ENCODE measurements at places on chromosomes 5 and 9. TPM values are rescaled to one million over a fixed set of nuclear protein-coding genes. Genes with fewer than 3 reads are reported as not detected.

IL13 gene
- not detected for total RNA-seq

PRDM9 gene
- total RNA-seq = not detected

BBLN gene
- 61.8 TPM for total RNA-seq

ACO1 gene
- total RNA-seq = 7.4 TPM

SLC36A2 gene
- total RNA-seq = not detected

SLC45A2 gene
- not detected for total RNA-seq

FAM81B gene
- not detected for total RNA-seq

MLANA gene
- not detected for total RNA-seq

NUDT12 gene
- total RNA-seq = not detected

SPOCK1 gene
- 1.6 TPM for total RNA-seq

GRCh38 chr5:157252711-157253465, 13.0 kb upstream of the CYFIP2 start:
- H3K27me3 ChIP-seq = no peaks in the 10 kb centered on the region
- peak overlapping the region; percentile 88 for H3K27ac ChIP-seq
- H3K4me3 ChIP-seq = no peak overlapping the region
- DNase-seq = peak; percentile 85
- H3K36me3 ChIP-seq = peaks cover 80% of the 10 kb centered on the region

GRCh38 chr5:162068412-162068811, 839 bp downstream of the GABRG2 start:
- H3K4me3 ChIP-seq = no peak overlapping the region
- no peak overlapping the region for H3K27ac ChIP-seq
- no peaks in the 10 kb centered on the region for H3K27me3 ChIP-seq
- H3K4me1 ChIP-seq = no peaks in the 10 kb centered on the region
- H3K36me3 ChIP-seq = no peaks in the 10 kb centered on the region
- DNase-seq = no peak

- no peak overlapping the region for H3K27ac ChIP-seq
- H3K4me1 ChIP-seq = no peaks in the 10 kb centered on the region
- H3K4me3 ChIP-seq = no peak overlapping the region
- H3K27me3 ChIP-seq = no peaks in the 10 kb centered on the region
- H3K36me3 ChIP-seq = no peaks in the 10 kb centered on the region
Observed at GRCh38 chr5:20972419-20972925, 984.5 kb upstream of the CDH18 start.

- no peak overlapping the region for H3K4me3 ChIP-seq
- no peaks in the 10 kb centered on the region for H3K27me3 ChIP-seq
- H3K27ac ChIP-seq = no peak overlapping the region
- H3K4me1 ChIP-seq = no peaks in the 10 kb centered on the region
- DNase-seq = no peak
- H3K36me3 ChIP-seq = no peaks in the 10 kb centered on the region
Observed at GRCh38 chr9:118987167-118987566, 382.1 kb downstream of the BRINP1 start.

DNA sequence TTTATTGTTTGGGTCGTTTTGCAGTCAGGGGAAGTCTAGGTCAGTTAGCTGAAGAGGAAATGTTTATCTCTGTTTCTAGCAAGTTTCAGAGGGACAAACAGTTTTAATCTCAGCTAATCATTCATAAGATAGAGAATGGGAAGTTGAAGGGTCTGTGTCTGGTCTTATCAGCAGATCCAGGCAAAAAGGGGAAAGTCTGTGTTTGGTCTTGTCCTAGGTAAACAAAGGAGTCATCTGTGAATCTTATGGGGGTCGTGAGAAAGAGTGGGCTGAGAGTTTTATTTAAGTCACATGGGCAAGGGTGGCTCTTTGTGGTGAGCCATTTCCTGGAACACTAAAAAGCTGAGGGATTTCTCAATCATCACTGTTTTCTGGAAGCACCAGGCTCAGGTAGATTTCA, 5.6 kb upstream of the SNCAIP start:
- no peaks in the 10 kb centered on the region for H3K36me3 ChIP-seq
- H3K27me3 ChIP-seq = peaks cover 8% of the 10 kb centered on the region
- H3K4me1 ChIP-seq = no peaks in the 10 kb centered on the region
- no peak for DNase-seq
- no peak overlapping the region for H3K4me3 ChIP-seq
- H3K27ac ChIP-seq = no peak overlapping the region

DNA sequence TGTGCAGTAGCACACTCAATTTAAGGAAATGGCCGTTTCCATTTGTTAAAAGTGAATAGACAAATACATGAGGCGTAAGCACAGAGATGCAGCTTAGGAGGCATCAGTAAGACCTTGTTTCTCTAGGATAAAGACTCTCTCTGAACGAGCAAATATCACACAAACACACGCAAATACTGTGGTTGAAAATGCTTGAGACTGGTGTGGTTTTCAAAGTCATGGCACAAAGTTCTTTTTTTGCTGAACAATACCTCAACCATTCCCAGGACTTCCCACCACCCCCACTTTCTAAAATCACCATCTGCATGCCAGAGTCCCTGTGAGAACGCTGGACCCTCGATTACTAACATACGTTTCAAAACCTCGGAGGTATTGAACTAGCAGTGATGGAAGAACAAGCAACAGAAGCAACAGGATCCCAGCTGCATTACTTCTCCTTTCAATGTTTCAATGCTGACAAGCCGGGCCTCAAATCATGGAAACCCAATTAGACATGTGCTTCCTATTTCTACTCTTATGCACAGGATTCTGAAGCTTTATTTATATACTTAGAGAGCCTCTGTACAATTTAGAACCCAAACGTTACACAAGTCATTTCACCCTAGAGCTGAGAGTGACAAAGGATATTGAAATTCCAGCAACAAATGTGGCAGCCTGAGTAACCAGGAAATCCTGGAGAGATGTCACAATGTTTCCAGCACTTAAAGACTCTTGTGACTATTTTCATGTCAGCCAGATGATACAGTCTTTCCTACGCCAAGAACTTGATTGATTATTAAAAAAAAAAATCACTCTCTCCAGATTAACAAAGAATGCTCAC, 63.9 kb downstream of the CDC14B start:
- DNase-seq = no peak
- H3K4me3 ChIP-seq = no peak overlapping the region
- H3K27ac ChIP-seq = no peak overlapping the region
- H3K36me3 ChIP-seq = no peaks in the 10 kb centered on the region
- H3K27me3 ChIP-seq = no peaks in the 10 kb centered on the region

DNA sequence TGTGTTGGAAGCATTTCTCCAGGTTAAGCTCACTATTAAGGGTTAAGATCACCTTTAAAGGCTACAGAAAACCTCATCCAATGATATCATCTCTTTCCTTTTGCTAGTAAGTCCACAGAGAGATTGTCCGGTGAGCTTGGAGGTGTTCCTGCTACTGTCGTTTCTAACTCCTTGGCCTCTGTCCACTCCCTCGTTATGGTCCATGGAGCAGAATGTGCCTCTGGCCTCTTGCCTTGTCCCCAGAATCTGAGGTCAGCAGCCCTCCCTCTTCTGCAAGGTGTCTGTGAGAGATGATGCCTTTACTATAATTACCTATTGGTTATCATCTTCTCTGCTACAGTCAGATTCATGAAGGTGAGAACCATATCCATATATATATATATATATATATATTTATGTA, 15.0 kb downstream of the ORM2 start:
- H3K27me3 ChIP-seq = no peaks in the 10 kb centered on the region
- no peak overlapping the region for H3K27ac ChIP-seq
- DNase-seq = no peak
- no peak overlapping the region for H3K4me3 ChIP-seq
- peaks cover 27% of the 10 kb centered on the region for H3K4me1 ChIP-seq
- peaks cover 97% of the 10 kb centered on the region for H3K36me3 ChIP-seq

GRCh38 chr5:15521381-15522186, 21.6 kb downstream of the FBXL7 start:
- no peaks in the 10 kb centered on the region for H3K27me3 ChIP-seq
- no peak overlapping the region for H3K4me3 ChIP-seq
- DNase-seq = no peak
- H3K4me1 ChIP-seq = no peaks in the 10 kb centered on the region
- H3K27ac ChIP-seq = no peak overlapping the region
- no peaks in the 10 kb centered on the region for H3K36me3 ChIP-seq

DNA sequence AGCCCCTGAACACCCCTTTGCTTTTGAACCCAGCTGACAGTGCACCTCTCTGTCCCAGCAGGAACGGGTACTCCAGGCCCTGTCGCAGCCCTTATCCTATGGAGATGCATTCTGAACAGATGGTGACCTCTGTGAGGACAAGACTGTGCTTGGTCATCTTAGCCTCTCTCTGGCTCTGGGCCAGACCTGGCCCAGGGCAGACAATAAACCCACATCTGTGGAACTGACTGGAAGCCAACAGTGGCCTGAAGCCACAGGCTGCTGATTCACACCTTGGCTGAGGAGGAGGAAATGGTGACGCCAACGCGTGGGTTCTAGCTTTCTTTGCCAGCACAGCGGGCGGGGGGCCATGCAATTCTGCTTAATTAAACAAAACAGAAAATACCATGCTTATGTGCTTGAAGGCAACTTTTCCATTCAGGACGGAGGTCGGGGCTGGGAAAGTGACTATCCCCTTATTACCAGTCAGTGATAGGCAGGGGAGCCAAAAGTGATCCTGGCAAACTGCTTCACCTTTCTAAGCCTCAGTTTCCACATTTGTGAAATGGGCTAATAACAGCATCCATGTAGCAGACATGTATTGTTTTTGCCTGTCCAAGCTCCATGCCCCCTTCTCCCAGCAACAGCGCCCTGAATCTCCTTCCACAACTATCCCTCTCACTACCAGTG, 10.8 kb downstream of the SH3PXD2B start:
- no peak overlapping the region for H3K27ac ChIP-seq
- DNase-seq = no peak
- no peak overlapping the region for H3K4me3 ChIP-seq
- peaks cover 9% of the 10 kb centered on the region for H3K4me1 ChIP-seq
- peaks cover 5% of the 10 kb centered on the region for H3K27me3 ChIP-seq

DNA sequence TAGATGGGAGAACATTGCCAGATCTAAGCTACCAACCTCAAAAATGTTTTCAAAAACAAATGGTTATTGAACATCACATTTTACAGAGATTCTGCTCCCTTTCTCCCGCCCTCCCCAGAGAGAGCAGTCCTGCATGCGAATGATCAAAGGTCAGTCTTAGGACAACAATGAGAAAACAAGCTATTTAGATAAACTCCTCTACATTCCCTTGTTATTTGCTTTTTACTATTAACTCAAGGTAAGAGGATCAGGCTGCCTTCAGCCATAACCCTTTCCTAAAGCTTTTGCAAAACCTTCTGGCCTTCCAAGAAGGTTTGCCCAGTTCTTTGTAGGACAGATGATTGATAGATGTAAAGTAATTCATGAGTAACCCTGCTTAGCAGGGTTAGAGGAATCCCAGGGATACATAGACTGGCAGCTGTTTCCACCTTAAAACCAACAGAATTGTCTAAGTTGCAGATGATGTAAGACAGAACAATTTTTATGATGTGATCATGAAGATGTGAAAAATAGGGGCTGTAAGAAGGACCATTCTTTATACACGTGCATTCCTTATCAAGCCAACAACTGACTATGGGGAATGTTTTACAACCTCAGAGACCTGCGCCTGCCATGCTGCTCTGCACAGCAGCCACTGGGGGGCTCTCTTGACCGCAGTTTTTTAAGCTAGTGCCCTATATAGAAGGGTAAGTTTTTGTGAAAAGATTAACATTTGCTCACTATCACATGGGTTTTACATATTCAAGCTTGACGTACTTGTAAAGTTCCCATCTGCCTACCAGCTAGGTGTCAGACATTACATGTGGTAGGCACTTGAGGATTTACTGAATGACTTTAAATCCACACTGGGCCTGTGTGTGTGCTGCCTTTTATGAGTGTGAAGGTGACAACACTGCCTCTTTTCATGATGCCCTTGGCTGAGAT, 2.3 kb upstream of the ZNF782 start:
- H3K4me1 ChIP-seq = peaks cover 12% of the 10 kb centered on the region
- peak; percentile 42 for DNase-seq
- no peak overlapping the region for H3K27ac ChIP-seq
- H3K36me3 ChIP-seq = peaks cover 2% of the 10 kb centered on the region
- no peaks in the 10 kb centered on the region for H3K27me3 ChIP-seq
- no peak overlapping the region for H3K4me3 ChIP-seq

DNA sequence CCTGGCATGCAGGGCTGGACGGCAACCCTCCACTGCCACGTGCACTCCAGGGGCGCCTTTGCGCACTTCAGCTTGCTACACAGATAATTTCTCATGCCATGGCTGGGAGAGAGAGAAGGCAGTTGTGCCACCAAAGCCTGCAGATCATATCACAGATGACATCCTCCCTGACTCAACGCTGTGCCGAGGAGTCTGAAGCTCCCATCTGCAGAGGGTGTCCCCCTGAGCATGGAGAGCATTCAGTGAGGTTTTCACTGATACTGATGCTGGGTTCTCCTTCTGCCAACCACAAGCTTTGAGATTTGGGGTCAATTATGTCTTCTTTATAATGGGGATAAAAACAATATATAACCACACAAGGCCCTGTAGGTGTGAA, 607.4 kb upstream of the ADAMTS16 start:
- no peak overlapping the region for H3K4me3 ChIP-seq
- H3K27me3 ChIP-seq = no peaks in the 10 kb centered on the region
- no peaks in the 10 kb centered on the region for H3K4me1 ChIP-seq
- H3K36me3 ChIP-seq = no peaks in the 10 kb centered on the region
- DNase-seq = no peak

- peaks cover 3% of the 10 kb centered on the region for H3K4me1 ChIP-seq
- peaks cover 4% of the 10 kb centered on the region for H3K27me3 ChIP-seq
- no peak overlapping the region for H3K27ac ChIP-seq
Observed at GRCh38 chr5:96597438-96598020, 64.6 kb upstream of the CAST start.

- no peak overlapping the region for H3K4me3 ChIP-seq
- no peaks in the 10 kb centered on the region for H3K27me3 ChIP-seq
- H3K36me3 ChIP-seq = no peaks in the 10 kb centered on the region
- no peak for DNase-seq
- H3K4me1 ChIP-seq = no peaks in the 10 kb centered on the region
Observed at GRCh38 chr5:16791036-16791705, 144.9 kb downstream of the MYO10 start.

DNA sequence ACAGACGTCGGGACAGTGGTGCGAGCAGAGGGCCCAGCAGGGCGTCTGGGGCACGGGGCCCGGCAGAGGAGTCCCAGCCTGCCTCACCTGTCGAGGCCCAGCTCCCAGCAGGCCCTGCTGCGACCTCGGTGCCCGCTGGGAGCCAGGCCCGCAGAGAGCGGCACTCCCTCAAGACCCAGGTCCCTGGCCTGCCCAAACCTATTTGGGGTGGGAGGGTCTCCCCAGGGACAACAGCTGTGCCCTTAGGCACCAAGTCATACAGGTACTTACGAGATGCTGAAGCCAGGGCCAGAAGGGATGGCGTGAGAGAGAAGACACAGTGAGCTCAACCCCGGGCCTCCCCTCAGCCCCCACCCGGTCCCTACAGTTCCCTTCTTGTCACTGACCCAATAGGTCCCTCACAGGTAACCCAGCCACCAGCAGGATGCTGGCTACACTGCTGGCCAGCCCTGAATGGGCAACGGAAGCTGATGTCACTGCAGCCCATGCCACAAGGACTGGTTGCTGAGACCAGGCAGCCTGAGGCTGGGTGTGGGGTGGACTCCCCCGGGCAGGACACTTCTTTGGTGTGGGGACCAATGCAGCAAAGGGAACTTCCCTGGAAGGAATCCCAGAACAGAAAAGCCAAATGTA, 3.7 kb downstream of the NSMF start:
- H3K36me3 ChIP-seq = peaks cover 2% of the 10 kb centered on the region
- H3K27me3 ChIP-seq = no peaks in the 10 kb centered on the region
- no peak overlapping the region for H3K27ac ChIP-seq
- no peak for DNase-seq

GRCh38 chr5:107184871-107185270, 485.9 kb downstream of the EFNA5 start:
- H3K4me3 ChIP-seq = no peak overlapping the region
- no peak for DNase-seq
- H3K27me3 ChIP-seq = peaks cover 3% of the 10 kb centered on the region
- H3K36me3 ChIP-seq = no peaks in the 10 kb centered on the region
- no peaks in the 10 kb centered on the region for H3K4me1 ChIP-seq
